T-helper 17 cell (primary cell): ENCODE measurements at places on chromosomes 6 and 20. TPM values are rescaled to one million over a fixed set of nuclear protein-coding genes. Genes with fewer than 3 reads are reported as not detected.

IGF2R gene
- total RNA-seq: 59.5 TPM

PPIL6 gene
- 1.6 TPM for total RNA-seq

KIF25 gene
- total RNA-seq: not detected

ARFGEF3 gene
- not detected for total RNA-seq

THBD gene
- total RNA-seq: 1.0 TPM

MATN4 gene
- total RNA-seq: not detected

CFAP61 gene
- total RNA-seq: not detected

PGBD1 gene
- 1.3 TPM for total RNA-seq

BTNL2 gene
- not detected for total RNA-seq

TFAP2A gene
- 0.18 TPM for total RNA-seq

IL17A gene
- total RNA-seq: 0.50 TPM

CDSN gene
- total RNA-seq: not detected

JPH2 gene
- not detected for total RNA-seq

PRSS35 gene
- not detected for total RNA-seq

SLC22A2 gene
- total RNA-seq: not detected

TCF21 gene
- not detected for total RNA-seq
